CD4-positive, alpha-beta T cell (primary cell): ENCODE measurements at places on chromosomes 3 and 15. TPM values are rescaled to one million over a fixed set of nuclear protein-coding genes. Genes with fewer than 3 reads are reported as not detected.

DNA sequence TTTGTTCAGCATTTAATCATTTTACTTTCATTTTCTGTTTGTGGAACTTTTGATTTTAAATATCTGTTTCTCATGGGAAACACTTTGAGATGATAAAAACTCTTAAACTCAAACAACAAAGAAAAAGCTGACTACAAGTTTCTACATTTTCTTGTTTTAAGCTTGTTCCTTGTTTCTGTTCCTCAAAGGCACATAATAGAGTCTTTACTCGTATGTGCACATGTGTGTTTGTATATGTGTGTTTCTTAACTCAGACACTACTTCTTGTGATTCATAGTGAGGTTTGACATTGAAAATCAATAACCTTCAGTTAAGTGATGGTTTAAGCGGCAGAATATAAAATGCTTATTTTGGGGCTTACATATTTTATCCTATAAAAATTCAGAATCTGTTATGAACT is 786.7 kb upstream of the EPHA6 start:
- DNase-seq = no peak

The ADGRG7 gene
- total RNA-seq = not detected

DNA sequence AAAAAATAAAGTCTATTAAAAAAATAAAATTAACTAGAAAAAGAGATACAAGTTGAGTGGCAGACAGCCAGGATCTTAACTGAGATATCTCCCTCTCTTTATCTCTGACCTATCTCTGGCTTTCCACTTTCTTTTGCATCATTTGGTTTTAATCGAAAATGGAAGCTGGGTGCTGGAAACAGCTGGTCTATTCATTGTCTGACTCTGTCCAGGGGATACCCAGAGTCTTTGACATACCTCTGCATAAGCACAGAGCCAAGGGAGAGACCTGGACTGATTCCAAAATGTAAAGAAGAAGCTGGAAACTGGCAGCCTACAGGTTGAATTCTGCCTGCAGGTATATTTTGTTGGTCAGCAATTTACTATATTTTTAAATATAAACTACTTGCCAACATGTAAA is 29.6 kb upstream of the CRBN start:
- no peak for DNase-seq

The CMSS1 gene
- total RNA-seq = 12.2 TPM

DNA sequence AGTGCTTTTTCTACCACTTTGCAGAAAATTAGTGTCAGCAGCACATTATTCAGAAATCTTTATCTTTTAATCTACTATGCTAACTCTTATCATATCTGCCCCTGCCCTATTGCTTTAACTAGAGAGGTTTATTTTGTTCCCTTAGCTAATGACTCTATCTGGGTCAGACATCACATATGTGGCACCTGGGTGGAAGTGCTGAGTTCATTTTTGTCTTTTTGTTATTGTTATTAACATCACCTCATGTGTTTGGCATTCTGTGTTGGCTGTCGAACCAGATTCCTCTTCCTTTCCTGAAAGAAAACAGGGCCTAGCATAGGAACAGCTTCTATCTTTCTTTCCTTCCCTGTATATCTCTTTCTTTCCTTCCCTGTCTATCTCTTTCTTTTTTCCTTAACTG is 100.7 kb downstream of the RBMS3 start:
- no peak for DNase-seq

GRCh38 chr3:139587797-139588196 is 48.3 kb upstream of the RBP1 start:
- DNase-seq = no peak
